ENCODE measurements at places on chromosomes 11 and 22.

DNA sequence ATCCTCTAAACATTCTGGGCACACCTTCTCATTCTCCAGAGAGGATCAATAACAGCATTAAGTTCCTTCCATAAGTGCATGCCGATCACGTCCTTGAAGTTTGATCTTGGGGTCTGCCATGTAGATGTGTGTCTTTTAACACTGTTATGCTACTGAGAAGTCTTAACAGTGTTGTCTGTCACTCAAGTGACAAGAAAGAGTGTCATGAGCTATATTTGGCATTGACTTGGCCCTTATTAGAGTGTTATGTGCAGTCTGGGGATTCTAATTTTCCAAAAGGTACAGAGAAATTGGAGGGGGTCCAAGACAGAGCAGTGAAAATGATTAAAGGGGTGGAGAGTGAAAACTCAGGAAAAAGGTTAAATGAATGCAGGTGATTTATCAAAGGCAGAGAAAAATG, 107.1 kb upstream of the OPCML start:
- no peak for DNase-seq

- peak; percentile 67 for DNase-seq
Observed at GRCh38 chr22:44667829-44668189, 34.2 kb upstream of the PRR5 start.

DNA sequence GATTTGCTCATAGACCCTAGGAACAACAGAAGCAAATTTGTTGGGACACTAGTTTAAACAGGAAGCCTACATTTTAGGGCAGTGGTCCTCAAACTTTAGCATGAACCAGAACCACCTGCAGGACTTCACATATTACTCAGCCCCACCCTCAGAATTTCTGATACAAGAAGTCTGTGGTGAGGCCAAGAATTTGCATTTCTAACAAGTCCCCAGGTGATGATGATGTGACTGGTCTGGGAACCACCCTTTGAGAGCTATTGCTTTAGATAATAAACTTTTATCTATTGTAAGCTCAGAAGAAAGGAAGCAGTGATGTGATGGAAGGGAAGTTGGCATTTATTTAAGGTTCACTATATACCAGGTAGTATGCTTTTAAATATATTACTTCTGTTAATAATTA, 194.0 kb downstream of the FAM181B start:
- DNase-seq = no peak

GRCh38 chr11:108524422-108524821, 26.2 kb upstream of the POGLUT3 start:
- no peak for DNase-seq

GRCh38 chr11:1372660-1373059, 17.1 kb upstream of the BRSK2 start:
- no peak for DNase-seq

Measured in activated T-cell treated with anti-CD3 and anti-CD28 coated beads, Interleukin-2, amount 50 U/mL, for 72 hours (primary cell).